ENCODE measurements at places on chromosomes 7 and 10. TPM values are rescaled to one million over a fixed set of nuclear protein-coding genes. Genes with fewer than 3 reads are reported as not detected.

PAX4 gene
- not detected for total RNA-seq

ATG9B gene
- total RNA-seq: 2.1 TPM

OPN4 gene
- not detected for total RNA-seq

PHKG1 gene
- total RNA-seq: 1.1 TPM

SPDYE11 gene
- total RNA-seq: not detected

SFTPD gene
- total RNA-seq: 0.66 TPM

GIMAP8 gene
- 0.15 TPM for total RNA-seq

SPDYE6 gene
- not detected for total RNA-seq

NAT16 gene
- total RNA-seq: 2.0 TPM

TET1 gene
- total RNA-seq: 2.7 TPM

ELN gene
- 0.17 TPM for total RNA-seq

PNLIPRP1 gene
- 1.6 TPM for total RNA-seq

AGAP6 gene
- total RNA-seq: 13.1 TPM

GDF10 gene
- total RNA-seq: not detected

STOX1 gene
- total RNA-seq: 5.9 TPM

CCDC3 gene
- total RNA-seq: 10.5 TPM

SEMA3C gene
- total RNA-seq: 25.3 TPM

LBX1 gene
- total RNA-seq: not detected

TMEM270 gene
- 1.1 TPM for total RNA-seq

CALHM3 gene
- 0.49 TPM for total RNA-seq

CELF2 gene
- 0.66 TPM for total RNA-seq

MOSPD3 gene
- 32.8 TPM for total RNA-seq

NRCAM gene
- total RNA-seq: 0.15 TPM

LRRC61 gene
- total RNA-seq: 12.0 TPM

LIPJ gene
- not detected for total RNA-seq

SGCE gene
- 17.4 TPM for total RNA-seq

KLF14 gene
- 0.93 TPM for total RNA-seq

EIF5AL1 gene
- total RNA-seq: 5.6 TPM

HABP2 gene
- total RNA-seq: 0.20 TPM

GNGT1 gene
- total RNA-seq: 0.91 TPM

PNLIPRP2 gene
- total RNA-seq: 1.1 TPM

TFAM gene
- total RNA-seq: 57.6 TPM

FIGNL1 gene
- total RNA-seq: 28.1 TPM

DKK1 gene
- total RNA-seq: 315 TPM

OR2F2 gene
- not detected for total RNA-seq

MICU1 gene
- total RNA-seq: 39.4 TPM

SPOCK2 gene
- 1.1 TPM for total RNA-seq

OR2A12 gene
- total RNA-seq: not detected

AGR3 gene
- total RNA-seq: not detected

OR6B1 gene
- not detected for total RNA-seq

UROS gene
- 63.9 TPM for total RNA-seq

CYP3A4 gene
- total RNA-seq: 0.25 TPM

SLIT1 gene
- total RNA-seq: 0.42 TPM

PAPSS2 gene
- 14.6 TPM for total RNA-seq

LHFPL3 gene
- not detected for total RNA-seq

CLDN3 gene
- total RNA-seq: 19.2 TPM

CHST3 gene
- total RNA-seq: 10.6 TPM

AKR1C2 gene
- total RNA-seq: 0.25 TPM

CYP3A7 gene
- total RNA-seq: not detected

OR2A1 gene
- not detected for total RNA-seq
